ENCODE measurements at places on chromosomes 3 and 15.

DNA sequence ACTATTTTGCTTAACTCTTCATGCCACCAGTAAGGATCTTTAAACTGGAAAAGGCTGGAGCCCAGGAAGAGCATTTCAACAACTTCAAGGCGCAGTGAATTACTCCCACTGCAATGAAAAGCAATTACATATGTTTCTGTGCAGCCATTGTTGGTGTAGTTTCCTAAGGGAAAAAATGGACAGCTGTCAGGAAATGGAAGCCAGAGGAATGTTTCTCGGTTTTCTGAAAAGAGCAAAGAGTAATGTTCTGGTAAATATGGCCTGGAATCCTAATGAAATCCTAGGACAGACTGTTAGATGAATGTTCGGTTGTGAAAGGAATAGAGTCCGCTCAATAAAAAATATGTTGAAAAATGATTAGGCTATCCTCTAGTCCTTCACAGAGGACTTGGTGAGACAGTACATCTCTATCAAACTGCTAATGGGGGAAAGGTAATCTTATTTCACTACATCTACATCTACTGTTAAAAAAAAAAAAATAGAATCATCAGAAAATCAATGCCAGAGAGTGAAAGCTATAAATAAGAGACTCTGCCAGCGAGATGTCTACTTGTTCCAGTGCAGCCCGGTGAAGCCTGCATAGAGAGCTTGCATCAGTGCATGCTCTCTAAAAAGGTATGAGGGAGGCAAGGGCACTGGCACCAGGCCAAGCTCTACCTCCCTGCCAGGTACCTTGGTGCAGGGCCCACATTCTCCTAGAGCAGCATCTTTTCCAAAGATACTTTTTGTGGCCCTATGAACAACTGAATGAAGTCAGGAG lies 68.2 kb upstream of the TJP1 start:
- DNase-seq = no peak

DNA sequence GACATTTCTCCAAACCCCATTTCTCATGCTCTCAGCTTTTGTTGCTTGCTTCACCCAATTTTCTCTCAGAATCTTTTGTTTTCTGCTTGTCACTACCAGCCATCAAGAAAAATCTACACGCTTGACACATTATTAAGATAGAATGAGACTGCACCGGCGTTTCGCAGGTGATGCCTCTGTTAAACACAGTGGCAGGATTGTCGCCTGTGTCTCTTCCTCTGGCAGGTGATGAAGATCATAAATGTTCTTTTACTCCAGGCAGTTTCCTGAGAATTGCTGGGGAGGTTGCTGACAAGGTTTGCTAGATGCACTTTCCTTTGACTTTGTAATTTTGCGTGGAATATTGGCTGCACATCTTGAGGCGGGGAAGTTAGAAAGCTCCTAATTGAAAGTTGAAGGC lies 75.4 kb downstream of the IL1RAP start:
- no peak for DNase-seq

- DNase-seq = no peak
Measured at GRCh38 chr3:173770011-173770410, 372.5 kb downstream of the NLGN1 start.

DNA sequence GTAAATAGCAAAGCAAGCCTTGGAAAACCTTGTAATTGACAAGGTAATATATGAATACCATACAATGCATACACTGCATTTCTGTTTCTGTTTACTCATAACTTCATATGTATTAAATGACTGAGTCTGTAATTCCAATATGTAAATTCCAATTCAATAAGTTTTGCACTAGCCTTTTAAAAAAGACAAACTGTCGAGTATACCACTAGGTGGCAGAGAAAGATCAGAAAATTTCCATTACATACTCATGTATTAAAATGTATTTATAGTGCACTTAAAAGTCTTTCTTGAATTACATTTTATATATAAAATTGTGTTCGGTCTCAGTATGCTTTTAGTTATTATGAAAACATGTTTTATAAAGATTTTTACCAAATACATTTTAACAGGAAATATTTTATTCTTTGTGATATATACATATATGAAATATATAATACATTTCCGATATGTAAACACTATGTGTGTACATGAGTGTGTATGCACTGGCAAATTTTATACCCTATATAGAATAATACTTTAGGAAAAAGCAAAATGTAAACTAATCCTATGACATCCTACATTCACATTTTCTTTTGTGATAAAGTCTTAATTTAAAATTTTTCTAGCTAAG lies 216.8 kb downstream of the VGLL3 start:
- no peak for DNase-seq

- peak; percentile 58 for DNase-seq
Measured at GRCh38 chr3:108835101-108835500, 12.5 kb downstream of the TRAT1 start.

DNA sequence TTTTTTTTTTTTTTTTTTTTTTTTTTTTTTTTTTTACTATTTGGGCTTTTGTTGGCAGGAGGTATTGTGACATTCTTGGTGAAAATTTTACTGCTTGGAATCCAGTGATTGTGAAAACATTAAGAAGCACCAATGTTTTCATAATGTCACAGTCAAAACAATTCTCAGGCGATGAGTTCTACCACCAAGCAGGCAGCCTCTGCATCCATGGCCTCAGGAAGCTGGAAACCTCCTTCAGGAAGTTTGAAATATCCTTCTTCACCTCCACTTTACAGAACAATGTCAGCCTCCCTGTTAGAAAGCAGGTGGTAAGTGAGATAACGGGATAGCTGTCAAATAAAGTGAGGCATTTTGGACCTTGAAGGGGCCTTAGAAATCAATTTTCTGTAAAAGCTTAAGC lies 98.3 kb downstream of the MEX3B start:
- DNase-seq = no peak

DNA sequence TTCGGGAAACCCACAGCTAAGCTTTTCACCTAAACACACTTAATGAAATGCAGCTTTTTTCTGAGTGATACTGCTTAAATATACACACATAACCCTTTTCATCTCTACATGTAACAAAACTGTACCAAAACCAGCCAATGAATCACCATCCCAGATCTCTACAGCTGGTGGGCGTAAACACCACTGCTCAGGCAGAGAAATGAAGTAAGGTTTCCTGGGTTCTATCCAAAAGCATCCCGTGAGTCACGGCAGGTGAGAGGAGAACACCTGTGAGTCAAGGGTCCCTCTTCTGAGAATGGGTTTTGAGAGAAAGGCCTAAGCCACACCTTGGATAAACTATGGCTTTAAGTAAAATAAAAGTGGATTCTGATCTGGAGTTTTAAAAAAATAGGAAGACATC lies 2.6 kb downstream of the CLDN1 start:
- DNase-seq = no peak

GRCh38 chr3:15268033-15268631 lies 62.1 kb downstream of the CAPN7 start:
- peak; percentile 91 for DNase-seq

DNA sequence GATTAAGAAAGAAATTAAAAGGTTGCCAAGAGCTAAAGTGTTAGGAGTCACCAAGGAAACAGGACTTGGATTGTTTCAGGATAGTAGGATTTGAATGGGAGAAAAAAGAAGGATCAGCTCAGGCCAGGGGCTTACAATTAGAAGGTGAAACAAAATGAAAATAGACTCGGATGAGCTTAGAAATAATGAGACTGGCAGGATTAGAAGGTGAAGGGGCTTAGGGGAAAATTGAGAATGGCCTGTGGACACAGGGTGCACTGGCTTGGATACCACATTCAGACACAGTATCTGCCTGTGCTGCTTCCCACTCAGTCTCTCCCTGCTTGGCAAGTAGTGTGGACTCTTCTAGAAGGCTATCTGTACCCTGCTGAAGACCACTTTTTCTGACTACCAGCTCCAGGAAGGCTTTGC lies 206.1 kb upstream of the ATP10A start:
- no peak for DNase-seq

DNA sequence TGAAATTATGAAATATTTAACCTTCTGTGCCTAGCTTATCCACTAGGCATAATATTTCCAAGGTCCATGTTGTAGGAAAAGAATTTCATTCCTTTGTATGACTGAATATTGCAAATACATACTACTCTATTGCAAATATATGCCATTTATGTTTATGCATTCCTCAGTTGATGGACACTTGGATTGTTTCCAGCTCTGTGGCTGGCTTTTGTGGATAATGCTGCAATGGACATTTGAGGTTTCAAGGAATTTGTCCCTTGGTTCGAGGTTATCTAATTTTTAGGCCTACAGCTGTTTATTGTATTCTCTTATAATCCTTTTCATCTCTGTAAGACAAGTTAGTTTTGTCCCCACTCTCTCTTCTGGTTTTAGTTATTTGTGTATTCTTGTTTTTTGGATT lies 7.7 kb upstream of the AADACL2 start:
- no peak for DNase-seq

DNA sequence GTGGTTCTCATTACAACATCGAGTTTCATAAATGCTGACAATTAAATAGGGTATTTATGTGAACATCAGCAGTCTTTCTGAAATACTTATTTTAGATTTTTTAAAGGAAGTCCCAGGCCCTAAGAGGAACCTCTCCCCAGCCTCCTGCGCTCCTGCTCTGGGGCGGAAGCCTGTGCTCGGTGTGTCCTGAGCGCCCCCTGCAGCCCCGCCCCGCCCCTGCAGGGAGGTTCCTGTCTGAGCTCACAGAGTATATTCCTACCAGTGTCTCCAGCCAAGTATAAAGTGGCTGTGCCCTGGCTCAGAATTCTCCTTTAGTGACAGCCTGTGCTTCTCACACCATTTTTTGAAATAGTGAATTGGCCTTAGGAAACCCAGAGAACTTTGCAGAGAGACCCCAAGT lies 567.9 kb downstream of the GOLGA6L6 start:
- no peak for DNase-seq

GRCh38 chr15:89023311-89023961 lies 64.8 kb upstream of the ABHD2 start:
- DNase-seq = no peak

DNA sequence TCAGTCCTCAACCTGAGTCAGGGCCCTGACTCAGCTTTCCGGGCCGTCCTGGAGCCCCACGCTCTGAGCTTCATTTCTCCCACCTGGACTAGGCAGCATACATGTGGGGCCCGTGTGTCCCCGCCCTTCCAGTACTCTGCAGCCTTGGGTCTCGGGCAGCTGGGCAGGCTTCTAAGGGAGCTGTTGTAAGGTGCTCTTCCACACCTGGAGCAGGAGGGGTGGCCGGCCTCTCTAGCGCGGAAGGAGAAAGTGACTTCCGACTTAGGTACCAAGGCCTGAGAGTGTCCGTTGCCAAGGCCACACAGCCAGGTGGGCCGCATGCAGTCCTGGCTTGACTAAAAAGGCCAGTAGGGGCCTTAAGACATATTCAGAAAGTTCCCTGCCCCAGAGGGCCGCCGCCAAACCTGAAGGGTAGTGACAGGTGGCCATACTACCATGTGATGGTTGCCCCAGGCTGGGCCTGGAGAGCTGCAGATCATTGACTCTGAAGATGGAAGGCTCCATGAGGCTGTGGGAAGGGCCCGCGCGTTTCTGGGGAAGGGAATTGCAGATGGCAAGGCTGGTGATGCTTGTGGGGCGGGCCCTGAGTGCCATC lies 9.4 kb upstream of the SEMA3B start:
- DNase-seq = no peak

GRCh38 chr3:163523375-163523774 lies 1554.9 kb downstream of the SI start:
- DNase-seq = no peak

DNA sequence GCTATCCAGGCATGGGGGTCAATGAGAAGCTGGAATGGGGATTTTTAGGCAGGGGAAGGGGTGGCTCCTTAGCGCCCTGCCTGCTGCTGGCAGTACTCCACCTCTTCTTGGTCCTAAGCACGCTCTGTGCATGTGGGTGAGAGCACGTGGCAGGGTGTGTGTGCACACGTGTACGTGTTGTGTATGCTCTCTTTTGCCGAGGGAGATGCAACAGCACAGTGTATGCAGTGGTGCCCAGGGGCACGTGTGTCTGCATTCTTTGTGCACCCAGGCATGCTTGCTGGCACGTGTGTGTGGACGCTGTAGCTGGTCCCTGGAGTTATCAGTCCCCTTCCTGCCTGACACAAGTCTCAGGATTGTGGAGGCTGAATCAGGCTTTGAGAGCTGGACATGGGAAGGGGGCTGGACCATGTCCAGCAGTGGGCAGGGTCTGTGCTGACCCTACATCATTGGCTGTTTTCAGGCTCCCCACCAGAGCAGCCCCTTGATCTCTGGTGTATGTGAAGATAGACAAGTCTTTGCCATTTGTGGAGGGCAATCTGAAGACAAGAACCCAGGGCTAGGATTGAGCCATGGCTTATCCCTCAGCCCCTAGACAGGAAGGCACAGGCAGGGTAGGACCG lies 1.9 kb upstream of the CAMKV start:
- DNase-seq = no peak

DNA sequence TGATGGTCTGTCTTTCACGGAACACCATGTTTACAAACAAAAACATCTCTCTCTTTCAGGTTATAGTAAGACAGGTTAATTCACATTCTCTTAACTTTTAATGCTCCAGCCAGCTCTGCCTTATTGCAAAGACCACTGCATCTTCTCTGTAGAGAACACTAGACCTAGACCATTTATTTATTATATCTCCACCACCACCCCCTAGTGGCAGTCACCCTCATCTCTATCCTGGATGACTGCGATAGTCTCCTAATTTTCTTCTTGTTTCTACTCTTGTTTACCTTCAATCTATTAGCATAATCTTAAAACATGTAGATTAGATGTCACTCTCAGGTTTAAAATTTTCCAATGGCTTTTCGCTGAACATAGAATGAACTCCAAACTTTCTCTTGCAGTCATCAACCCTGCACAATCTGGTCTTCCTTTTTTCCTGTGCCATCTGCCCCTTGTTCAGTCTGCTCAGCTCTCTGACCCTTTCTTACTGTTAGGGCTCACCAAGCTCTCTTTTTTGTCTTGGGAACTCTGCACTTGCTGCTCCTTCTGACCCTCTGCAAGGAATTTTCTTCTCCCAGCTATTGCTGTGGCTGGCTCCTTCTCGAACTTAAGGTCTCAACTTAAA lies 155.6 kb downstream of the SQOR start:
- peak; percentile 3 for DNase-seq

DNA sequence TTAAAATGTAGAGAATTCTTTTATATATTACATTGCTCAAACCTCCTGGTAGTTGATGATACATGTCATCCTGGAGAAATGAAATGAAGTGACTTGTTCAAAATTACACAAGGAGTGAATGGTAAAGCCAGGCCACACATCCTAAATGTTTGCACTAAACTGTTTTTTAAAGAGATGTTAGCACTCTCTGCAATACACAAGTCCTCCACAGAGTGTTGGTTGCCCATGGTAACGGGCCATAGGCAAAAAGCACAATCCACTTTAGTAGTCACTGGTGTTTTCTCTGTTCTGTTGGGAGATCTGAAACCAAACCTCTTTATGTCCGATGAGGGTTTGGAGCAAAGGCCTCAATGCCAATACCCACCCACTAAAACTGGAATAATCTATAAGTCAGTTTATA lies 907.4 kb downstream of the NTRK3 start:
- no peak for DNase-seq

DNA sequence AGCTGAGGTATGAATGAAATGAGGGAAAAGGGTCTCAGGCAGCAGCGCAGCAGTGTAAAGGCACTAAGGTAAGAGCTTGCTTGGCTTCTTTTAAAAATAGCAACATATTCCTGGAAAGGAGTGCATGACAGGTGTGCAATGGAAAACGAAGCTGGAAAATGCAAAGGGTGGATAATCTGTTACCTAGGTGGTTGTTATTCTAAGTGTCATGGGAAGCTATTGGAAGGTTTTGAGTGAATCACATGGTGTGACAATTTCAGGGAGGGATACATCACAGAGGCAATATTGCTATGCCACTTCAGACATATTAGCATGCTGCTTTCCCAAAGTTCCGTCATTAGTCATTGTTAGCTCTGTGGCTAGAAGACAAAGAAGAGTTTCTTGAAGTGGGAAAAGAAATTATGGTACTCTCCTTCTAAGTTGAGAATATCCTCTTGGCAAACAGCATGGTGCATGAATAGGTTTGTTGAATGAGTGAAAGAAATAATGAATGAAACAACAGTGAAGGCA lies 28.7 kb upstream of the TMEM45A start:
- no peak for DNase-seq
